Adrenal gland (tissue), 19 donors: ENCODE measurements at places on chromosomes 2 and 18. TPM values are rescaled to one million over a fixed set of nuclear protein-coding genes. Genes with fewer than 3 reads are reported as not detected.
A peak's percentile ranks its signal among the peaks of the same experiment; 100 is the strongest.

DNA sequence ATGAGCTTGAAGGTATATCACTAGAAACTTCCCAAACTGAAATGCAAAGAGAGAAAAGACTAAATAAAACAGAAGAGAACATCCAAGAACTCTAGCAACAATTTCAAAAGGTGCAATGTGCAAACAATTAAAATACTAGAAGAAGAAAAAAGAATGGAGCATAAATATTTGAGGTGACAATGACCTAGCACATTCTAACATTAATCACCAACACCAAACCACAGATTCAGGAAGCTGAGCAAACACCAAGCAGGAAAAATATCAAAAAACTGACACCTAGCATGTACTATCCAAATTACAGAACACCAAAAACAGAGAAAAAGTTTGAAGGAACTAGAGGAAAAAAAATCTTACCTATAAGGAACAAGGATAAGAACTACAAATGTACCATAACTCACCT, 460.8 kb downstream of the IRS1 start:
- no peak overlapping the region for H3K4me3 ChIP-seq
- DNase-seq: no peak
- H3K4me1 ChIP-seq: no peaks in the 10 kb centered on the region
- no peak overlapping the region for H3K27ac ChIP-seq

DNA sequence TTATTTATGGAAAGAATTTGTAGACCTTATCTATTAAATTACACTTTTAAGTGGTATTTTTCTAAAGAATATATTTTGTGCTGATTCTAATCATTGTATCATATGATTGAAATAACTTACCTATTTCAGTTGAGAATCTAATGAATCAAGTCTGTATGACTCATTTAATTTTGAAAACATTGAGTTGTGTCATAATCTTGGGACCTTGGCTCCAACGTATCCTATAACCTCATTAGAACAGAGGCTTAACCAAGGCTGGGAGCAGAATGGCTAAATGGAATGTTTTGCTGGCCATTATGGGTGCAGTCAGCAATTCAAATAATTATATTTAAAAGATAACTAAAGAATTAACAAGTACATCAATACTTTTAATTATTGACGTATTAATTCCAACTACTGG, 19.6 kb upstream of the GULP1 start:
- H3K27ac ChIP-seq: no peak overlapping the region
- DNase-seq: no peak
- no peaks in the 10 kb centered on the region for H3K4me1 ChIP-seq
- no peaks in the 10 kb centered on the region for H3K27me3 ChIP-seq
- H3K36me3 ChIP-seq: no peaks in the 10 kb centered on the region

DNA sequence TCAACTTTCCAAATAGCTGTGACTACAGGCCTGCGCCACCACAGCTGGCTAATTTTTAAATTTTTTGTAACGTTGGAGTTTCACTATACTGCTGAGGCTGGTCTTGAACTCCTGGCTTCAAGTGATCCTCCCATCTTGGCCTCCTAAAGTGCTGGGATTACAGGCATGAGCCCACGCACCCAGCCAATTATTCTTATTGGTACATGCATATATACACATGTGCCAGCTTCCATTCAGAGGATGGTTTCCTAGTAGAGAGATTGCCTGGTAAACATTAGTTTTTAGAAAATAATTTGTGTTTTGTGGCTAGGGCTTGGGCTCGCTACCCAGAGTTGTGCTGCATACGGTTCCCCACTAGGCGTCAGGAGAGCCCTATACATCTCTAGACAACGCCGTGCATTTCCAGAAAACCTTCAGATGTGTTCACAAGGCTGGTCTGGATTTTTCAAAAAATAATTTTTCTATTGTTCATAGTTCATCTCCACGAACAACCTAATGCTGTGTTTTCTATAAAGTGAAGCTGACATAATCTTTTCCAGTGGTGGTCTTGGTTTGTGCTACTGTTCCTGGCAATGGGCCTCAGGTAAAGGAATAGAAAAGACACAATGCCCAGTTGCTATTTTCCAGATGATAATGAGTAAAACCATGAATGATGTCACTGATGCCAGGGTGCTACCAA, 14.6 kb upstream of the AFG3L2 start:
- H3K4me3 ChIP-seq: no peak overlapping the region
- no peak overlapping the region for H3K27ac ChIP-seq
- no peaks in the 10 kb centered on the region for H3K27me3 ChIP-seq
- DNase-seq: peak; percentile 52
- no peaks in the 10 kb centered on the region for H3K4me1 ChIP-seq

DNA sequence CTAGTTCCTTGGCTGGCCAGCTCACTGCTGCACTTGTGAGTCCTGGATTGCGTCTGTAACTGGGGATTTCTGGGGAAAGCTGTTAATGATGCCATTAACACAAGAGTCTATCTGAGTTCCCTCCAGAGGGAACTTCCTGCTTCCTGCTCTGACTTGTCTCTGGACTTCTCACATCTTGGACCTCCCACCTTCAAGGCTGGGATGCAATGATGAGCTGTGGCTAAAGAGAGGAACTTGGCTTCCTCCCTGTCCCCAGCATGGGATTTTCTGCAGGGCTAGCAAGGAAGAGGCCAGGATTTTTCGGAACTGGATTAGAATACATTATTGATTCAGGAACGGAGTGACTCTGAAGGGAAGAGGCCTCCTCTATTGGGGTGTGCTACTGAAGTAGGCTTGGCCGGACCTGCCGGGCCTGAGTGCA, 155.5 kb downstream of the CLIP4 start:
- H3K4me3 ChIP-seq: no peak overlapping the region
- no peaks in the 10 kb centered on the region for H3K4me1 ChIP-seq
- no peaks in the 10 kb centered on the region for H3K27me3 ChIP-seq
- no peak overlapping the region for H3K27ac ChIP-seq
- DNase-seq: no peak

GRCh38 chr18:63832470-63832869, 55.0 kb upstream of the SERPINB2 start:
- H3K4me3 ChIP-seq: no peak overlapping the region
- no peaks in the 10 kb centered on the region for H3K36me3 ChIP-seq
- H3K4me1 ChIP-seq: no peaks in the 10 kb centered on the region
- no peak overlapping the region for H3K27ac ChIP-seq
- no peak for DNase-seq
- no peaks in the 10 kb centered on the region for H3K27me3 ChIP-seq

DNA sequence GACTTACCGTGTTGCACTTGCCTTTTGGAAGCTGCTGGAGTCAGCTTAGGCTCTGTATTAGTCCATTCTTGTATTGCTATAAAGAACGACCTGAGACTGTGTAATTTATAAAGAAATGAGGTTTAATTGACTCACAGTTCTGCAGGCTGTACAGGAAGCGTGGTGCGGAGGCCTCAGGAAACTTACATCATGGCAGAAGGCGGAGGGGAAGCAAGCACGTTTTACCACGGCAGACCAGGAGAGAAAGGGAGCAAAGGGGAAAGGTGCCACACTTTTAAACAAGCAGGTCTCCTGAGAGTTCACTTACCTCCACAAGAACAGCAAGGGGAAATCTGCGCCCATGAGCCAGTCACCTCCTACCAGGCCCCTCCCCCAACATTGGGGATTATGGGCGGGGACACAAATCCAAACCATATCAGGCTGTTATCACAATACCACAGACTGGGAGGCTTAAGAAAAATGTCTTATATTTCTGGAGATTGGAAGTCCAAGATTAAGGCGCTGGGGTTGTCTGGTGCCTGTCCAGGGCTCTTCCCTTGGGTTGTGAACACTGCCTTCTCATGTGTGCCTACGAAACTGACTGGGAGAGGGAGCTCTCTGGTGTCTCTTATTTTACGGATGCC, 3.6 kb upstream of the D2HGDH start:
- no peak for DNase-seq
- H3K27me3 ChIP-seq: no peaks in the 10 kb centered on the region
- H3K4me3 ChIP-seq: no peak overlapping the region
- no peak overlapping the region for H3K27ac ChIP-seq
- H3K4me1 ChIP-seq: no peaks in the 10 kb centered on the region
- H3K36me3 ChIP-seq: no peaks in the 10 kb centered on the region

- DNase-seq: no peak
- H3K4me3 ChIP-seq: no peak overlapping the region
- no peaks in the 10 kb centered on the region for H3K36me3 ChIP-seq
Measured at GRCh38 chr2:54432251-54433015, 23.7 kb upstream of the SPTBN1 start.

- H3K4me1 ChIP-seq: no peaks in the 10 kb centered on the region
- H3K27me3 ChIP-seq: no peaks in the 10 kb centered on the region
- no peaks in the 10 kb centered on the region for H3K36me3 ChIP-seq
Measured at GRCh38 chr2:128791120-128791984, 472.7 kb upstream of the HS6ST1 start.

- H3K27me3 ChIP-seq: peaks cover 20% of the 10 kb centered on the region
- no peak overlapping the region for H3K27ac ChIP-seq
- no peak for DNase-seq
- H3K4me1 ChIP-seq: no peaks in the 10 kb centered on the region
- H3K4me3 ChIP-seq: no peak overlapping the region
Measured at GRCh38 chr2:161245261-161245553, 63.0 kb upstream of the PSMD14 start.

GRCh38 chr2:49259926-49260325, 105.6 kb upstream of the FSHR start:
- H3K36me3 ChIP-seq: no peaks in the 10 kb centered on the region
- no peaks in the 10 kb centered on the region for H3K27me3 ChIP-seq
- DNase-seq: no peak
- no peak overlapping the region for H3K4me3 ChIP-seq
- no peaks in the 10 kb centered on the region for H3K4me1 ChIP-seq

DNA sequence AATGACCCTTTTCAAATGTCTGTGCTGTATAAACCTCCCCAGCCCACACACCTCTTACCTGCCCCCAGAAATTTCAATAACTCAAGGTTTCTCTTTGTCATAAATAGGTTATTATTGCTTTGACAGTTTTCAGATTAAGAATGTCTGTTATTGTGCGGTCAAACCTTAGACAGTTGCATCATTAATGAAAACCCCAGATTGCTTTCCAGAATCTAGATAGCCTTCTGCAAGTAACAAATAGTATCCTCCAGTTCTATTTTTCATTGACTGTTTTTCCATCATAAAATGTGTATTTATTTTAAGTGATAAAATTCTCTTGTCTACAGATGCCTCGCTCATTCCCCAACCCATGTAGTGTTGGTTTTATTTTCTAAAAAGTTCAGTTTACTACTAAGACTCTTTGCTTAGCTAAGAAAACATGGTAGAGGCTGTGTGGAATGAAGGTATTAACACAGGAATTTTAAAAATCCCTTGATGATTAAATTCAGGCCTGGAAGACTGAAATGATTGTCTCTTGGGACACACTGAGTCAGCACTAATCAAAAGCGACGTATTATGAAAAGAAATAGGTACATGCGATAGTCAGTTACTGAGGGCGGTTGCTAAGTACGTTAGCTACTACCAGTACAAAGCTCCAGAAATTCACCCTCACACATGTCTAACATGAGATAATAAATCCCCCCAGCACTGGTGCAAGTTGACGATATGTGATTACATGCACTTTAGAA, 38.4 kb upstream of the ITGAV start:
- DNase-seq: no peak
- no peaks in the 10 kb centered on the region for H3K36me3 ChIP-seq
- no peaks in the 10 kb centered on the region for H3K4me1 ChIP-seq
- H3K27me3 ChIP-seq: no peaks in the 10 kb centered on the region
- no peak overlapping the region for H3K27ac ChIP-seq
- H3K4me3 ChIP-seq: no peak overlapping the region

DNA sequence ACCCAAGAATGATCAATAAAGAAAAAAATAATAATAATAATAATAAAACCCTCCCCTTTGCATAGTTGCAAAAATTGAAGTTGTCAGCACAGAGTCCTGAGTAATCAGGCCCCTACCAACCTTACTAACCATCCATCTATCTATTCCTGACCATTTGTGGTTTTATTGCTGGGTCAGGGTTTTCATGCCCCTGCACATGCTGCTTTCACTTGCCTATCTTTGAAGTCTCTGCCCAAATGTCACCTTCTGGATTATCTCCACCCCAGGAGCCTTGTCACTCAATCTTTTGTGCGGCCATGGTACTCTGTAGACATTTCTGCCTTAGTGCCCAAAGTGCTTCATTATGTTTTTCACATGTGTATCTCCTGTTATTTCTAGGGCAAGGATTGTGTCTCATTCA, 35.1 kb downstream of the SLC30A6 start:
- no peaks in the 10 kb centered on the region for H3K4me1 ChIP-seq
- no peaks in the 10 kb centered on the region for H3K27me3 ChIP-seq
- H3K4me3 ChIP-seq: no peak overlapping the region
- H3K27ac ChIP-seq: no peak overlapping the region
- H3K36me3 ChIP-seq: peaks cover 38% of the 10 kb centered on the region

- H3K36me3 ChIP-seq: no peaks in the 10 kb centered on the region
- no peak for DNase-seq
- H3K4me3 ChIP-seq: no peak overlapping the region
Measured at GRCh38 chr2:72678024-72678423, 147.8 kb downstream of the EXOC6B start.

- H3K4me3 ChIP-seq: no peak overlapping the region
- DNase-seq: no peak
- H3K27me3 ChIP-seq: no peaks in the 10 kb centered on the region
- H3K27ac ChIP-seq: no peak overlapping the region
- no peaks in the 10 kb centered on the region for H3K36me3 ChIP-seq
Measured at GRCh38 chr18:58516514-58517285, 112.2 kb downstream of the ALPK2 start.

DNA sequence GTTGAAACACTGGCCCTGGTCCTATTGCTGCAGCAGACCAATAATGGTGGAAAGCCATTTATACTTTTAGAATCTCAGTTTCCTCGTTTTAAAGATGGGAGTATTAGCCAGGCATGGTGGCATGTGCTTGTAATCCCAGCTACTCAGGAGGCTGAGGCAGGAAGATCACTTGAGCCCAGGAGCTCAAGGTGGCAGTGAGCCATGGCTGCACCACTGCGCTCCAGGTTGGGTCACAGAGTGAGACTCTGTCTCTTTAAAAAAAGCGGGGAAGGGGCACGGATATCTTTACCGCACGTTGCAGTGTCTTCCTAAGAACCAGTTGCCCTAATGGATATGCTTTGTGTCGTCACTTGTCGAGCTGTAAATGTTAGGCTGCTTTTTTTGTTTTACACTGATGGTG, 8.3 kb downstream of the MTCL1 start:
- H3K27ac ChIP-seq: no peak overlapping the region
- H3K27me3 ChIP-seq: peaks cover 16% of the 10 kb centered on the region
- no peak for DNase-seq
- H3K36me3 ChIP-seq: no peaks in the 10 kb centered on the region
- H3K4me1 ChIP-seq: no peaks in the 10 kb centered on the region

DNA sequence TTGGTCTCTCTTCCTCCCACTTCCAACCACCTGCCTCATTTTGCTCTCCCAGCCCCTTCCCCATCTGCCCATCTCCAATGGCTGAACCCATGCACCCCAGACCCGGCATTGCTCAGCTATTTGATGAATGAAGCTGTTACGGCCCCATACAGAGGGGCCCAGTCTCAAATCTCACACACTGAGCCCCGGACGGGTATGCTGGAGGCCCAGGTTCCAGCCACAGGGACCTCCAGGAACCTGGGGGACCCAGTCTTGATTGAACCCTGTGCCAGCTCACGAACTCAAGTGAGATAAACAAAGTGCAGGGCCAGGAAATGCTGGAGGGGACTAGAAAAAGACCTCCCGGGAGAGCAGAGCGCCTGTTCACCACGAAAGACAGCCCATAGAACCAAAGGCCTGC, 63.4 kb upstream of the TEX51 start:
- no peaks in the 10 kb centered on the region for H3K27me3 ChIP-seq
- DNase-seq: no peak
- no peak overlapping the region for H3K4me3 ChIP-seq
- H3K4me1 ChIP-seq: no peaks in the 10 kb centered on the region

The MAP2 gene
- 4.4 TPM for total RNA-seq

The OBSL1 gene
- 188 TPM for total RNA-seq

The INHA gene
- total RNA-seq: 704 TPM

The ZAP70 gene
- 0.33 TPM for total RNA-seq

The UGT1A10 gene
- not detected for total RNA-seq

The HOXD13 gene
- total RNA-seq: not detected

The RUFY4 gene
- not detected for total RNA-seq

The ALLC gene
- not detected for total RNA-seq

The CDH20 gene
- total RNA-seq: 0.12 TPM
